GF-D8 (cell line): ENCODE measurements at places on chromosomes 3 and 15.

- DNase-seq = no peak
Observed at GRCh38 chr15:48300038-48300437, 31.2 kb upstream of the DUT start.

DNA sequence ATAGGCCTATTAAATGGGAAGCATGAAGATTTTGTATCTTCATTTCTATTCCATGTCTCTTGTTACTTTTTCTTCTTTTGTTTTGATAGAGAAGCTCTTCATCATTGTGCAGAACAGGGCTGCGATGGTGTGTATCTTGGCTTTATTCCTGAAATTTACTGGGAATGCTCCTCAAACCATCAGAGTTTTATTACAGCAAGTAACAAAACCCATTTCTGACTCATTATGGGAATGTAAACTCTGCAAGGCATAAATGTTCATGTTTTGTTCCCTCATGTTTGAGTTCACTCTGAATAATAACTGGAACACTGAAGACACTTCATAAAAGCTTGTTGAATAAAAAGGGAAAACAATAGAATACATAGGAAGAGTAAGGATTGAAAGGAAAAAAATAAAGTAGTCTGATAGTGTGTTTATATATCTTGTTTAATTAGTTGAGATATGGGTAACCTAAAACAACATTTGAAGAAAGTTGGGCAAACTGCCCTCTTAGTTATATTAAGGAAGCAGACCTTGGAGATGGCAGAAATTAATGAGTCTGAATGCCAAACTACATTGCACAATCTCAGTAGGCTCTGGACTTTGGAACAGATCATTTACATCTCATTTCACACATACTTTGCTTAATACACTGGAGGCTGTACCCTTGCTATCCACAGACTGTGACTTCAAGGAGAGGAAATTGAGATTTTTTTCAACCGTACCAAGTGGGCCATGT is 521.5 kb downstream of the GRM7 start:
- no peak for DNase-seq

DNA sequence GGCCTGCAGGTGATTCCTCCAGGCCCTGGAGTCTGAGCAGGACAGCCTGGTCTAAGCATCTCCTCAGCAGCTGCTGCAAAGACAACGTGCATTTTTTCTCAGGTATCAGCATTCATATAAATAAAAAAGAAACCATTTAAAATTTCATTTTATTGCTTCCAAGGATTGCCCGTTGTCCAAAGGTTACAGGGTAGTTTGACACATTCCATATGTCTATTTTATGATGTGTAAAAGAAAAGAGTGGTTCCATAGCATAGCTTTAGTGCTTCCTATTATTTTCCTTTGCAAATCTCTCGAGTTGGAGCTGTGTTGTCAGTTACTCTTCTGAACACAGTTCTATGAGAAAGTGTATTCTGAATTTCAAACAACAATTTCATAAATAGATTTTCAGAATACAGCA is 7.2 kb upstream of the DGKG start:
- DNase-seq = no peak

DNA sequence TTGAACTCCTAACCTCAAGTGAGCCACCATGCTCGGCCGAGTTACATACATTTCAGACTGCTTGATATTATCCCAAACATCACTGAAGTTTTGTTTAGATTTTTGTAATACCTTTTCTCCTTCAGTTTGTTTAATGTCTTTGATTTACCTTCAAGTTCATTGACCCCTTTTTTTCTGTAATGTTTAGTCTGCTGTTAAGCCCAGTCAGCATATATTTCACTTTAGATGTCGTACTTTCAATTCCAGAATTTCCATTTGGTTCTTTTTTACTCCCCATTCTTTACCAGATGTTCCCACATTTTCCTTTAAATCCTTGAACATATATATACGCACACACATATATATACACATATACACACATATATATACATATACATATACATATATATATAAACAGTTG is 59.1 kb upstream of the CTDSPL2 start:
- no peak for DNase-seq

DNA sequence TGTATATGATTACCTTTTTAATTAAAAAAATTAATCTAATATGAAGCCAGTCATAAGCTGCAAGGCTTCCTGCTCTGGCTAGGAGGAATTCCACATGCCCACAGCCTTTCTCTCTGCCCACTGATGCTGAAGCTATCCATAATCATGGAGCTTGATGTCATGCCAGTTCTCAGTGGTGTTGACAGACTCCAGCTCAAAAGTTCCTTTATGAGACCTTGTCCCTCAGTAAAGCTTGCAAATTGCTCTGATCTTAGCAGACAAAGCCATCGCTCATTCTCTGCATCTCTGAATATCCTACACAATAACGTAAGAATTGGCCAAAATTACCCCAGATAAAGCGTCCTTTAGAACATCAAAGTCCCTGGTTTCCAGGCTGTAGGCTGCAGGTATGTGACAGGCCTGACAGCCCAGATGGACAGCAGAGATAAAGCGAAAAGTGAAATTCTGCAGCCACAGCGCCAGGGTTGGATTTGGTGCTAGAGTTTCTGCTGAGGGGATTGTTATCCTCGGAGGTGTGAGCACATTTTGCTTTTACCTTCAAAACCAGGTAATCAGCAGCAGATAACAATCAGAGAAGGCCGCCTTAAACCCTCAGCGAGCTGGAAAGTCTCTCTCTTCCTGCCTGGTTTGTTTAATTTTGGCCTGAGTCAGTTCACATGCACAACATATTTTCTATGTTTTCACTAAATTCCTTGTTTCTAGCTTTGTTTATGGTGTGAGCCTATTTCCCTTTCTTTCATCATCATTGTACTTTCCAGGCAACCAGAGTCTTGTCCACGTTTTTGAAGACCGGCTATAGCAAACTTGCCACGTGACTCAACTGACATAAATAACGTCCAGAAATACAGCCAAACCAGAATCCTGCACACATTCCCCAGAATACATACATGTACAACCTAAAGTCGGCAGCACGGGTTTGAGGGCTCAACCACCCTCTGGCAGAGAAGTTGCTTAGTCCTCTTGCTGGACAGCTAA is 36.6 kb upstream of the ALDH1A3 start:
- DNase-seq = no peak

- DNase-seq = no peak
Observed at GRCh38 chr3:175295248-175296130, 436.4 kb downstream of the NAALADL2 start.

GRCh38 chr3:169356284-169356955 is 307.1 kb downstream of the MECOM start:
- DNase-seq = no peak

GRCh38 chr3:143716731-143717130 is 131.5 kb downstream of the SLC9A9 start:
- DNase-seq = no peak

DNA sequence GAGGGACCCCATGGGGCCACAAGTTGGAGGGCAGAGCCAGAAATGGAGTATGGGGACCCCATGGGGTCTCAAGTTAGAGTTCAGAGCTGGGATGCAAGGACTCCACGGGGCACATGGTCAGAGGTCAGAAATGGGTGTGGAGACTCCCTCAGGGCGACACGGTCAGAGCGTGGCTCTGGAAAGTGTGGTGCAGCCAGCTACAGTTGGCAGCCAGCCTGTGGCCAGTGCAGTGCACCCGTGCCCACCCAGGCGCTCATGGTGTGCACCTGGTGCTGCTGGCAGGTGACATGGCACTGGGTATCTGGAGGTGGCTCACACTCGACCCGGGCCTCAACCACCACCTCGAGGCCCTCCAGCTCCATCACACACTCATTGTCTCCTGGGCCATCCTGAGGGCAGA is 11.2 kb downstream of the PLXNB1 start:
- DNase-seq = no peak

DNA sequence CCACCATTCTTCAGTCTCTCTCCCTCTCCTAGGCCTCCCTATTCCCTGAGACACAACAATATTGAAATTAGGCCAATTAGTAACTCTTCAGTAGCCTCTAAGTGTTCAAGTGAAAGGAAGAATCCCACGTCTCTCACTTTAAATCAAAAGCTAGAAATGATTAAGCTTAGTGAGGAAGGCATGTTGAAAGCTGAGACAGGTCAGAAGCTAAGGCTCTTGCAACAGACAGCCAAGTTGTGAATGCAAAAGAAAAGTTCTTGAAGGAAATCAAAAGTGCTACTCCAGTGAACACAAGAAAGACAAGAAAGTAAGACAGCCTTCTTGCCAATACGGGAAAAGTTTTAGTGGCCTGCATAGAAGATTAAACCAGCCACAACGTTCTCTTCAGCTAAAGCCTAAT is 41.3 kb downstream of the PPM1L start:
- no peak for DNase-seq

DNA sequence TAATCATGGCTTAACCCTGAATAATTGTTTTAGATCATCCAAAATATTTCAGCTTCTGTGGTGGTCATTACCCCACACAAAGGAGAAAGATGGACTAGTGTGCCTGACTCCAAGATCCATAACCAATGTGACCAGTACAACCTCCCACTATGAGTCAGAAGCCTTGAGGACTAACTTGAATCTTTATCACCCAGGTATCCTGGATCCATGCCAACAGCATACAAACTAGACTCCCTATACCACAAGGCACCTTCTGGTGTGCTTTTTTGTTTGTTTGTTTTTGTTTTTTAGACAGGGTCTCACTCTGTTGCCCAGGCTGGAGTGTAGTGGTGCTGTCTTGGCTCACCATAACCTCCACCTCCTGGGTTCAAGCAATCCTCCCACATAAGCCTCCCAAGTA is 317.7 kb downstream of the VPS13C start:
- no peak for DNase-seq

DNA sequence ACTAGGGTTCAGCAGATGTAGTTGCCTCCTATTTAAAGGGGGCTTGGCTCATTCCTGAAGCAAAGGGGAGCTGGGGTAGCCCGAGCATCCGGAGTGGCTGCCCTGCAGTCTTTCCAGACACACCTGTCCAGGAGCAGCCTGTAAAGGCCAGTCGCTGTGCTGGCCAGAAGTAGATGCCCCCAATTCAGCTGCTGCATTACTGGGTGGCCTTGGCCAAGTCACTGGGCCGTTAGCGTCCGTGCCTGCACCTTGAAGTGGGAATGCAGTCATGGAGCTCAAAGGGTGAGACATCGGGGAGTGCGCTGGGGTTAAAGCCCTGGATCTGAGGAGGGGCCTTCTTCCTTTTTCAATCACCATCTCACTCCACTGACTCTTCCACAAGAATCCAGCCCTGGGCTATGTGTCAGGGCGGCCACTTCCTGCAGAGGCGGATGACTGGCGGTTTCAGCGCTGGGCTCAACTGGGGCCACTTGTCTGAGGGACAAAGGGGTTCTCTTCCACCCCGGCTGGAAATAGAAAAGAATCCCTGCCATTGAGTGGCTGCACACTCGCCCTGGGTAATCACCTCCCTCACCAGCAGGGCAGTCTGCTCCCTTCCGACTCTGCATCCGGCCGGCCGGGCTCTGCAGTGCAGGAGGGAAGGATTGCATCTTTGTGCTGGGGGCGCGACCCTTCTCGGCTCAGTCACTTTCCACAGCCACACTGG is 11.8 kb downstream of the ALDH1A3 start:
- no peak for DNase-seq

DNA sequence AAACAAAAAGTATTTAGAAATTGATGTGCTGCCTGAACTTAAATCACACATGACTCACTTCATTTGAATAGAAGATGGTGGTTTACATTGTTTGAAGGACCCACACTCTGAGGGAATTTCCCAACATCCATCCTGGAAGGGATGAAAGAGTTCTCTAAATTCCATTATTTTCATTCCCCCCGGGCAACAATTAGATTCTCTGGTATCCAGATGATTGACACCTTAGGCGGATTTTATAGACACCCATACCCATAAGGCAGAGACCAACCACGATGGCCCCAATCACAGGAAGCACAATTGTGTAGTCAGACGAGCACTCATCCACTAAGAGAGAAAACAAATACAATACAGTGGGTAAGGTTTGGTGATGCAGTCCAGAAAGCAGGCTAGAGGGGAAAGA is 24.6 kb upstream of the MCCC1 start:
- no peak for DNase-seq

- no peak for DNase-seq
Observed at GRCh38 chr3:76561494-76562236, 478.2 kb upstream of the ROBO2 start.

GRCh38 chr3:125220183-125220582 is 7.6 kb upstream of the SLC12A8 start:
- DNase-seq = no peak

- no peak for DNase-seq
Observed at GRCh38 chr3:62929771-62930170, 54.6 kb upstream of the CADPS start.

DNA sequence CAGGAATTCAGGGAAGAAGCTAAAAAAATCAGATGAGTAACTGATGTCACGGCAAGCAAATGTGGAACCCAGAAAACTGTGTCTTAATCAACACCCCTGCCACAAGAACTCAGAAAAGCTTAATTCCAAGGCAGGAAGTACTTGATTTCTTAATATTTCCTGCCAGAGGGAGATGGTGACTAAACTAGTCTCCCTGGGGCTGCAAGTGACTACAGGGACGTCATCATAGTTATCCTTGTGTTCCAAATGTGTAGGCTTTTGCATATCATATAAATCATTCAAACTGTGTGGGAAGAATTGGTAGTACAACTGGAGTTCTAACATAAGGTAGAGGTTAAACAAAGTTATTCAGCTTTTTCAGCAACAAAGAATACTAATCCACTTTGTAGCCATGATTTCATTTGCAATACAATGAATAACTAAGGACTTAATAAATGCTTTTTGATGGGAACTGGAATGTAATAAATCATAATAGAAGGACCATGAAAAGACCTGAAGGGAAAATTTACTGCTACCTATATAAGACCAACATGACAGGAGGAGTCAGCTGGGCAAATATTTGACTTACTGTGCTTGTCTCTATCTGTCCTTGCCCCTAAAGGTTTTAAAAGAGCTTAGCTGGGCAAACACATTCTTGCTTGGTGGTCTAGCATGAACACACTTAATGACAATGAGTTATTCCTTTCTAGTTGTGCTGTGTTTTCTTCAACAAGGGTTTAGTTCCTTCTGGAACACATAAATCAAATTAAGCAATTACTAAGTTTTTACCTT is 76.0 kb upstream of the NECTIN3 start:
- no peak for DNase-seq

DNA sequence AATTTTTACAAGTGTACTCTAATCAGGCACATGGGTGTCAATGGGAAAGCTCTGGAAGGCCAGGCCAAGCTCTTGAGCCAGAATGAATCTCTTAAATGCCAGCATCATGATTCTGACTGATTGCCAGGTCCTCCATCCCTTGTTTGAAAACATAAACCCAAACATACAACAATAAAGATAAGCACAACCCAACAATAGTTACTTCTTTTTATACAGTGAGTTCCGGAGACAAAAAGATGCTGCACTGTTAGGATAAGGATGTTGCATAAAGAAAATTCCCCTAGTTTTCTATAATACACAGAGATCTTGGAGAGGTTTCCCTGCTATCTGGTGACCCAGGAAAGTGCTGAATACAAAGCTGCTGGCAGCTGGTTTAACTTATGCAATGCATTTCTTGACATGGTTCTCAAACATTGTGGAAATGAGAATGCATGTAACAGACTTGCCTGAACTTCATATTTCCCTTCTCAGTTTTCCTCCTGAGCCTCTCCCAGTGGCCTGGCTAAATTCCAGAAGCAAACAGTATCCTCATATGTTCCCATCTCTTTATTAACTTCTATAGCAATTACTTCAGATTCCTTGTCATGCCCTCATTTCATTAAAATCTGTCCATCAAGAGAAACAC is 180.1 kb upstream of the PRICKLE2 start:
- no peak for DNase-seq
